Activated T-helper 9 cell treated with anti-CD3 and anti-CD28 coated beads, Interleukin-2, amount 50 U/mL, for 16 hours (primary cell): ENCODE measurements at places on chromosomes 13 and 19.

DNA sequence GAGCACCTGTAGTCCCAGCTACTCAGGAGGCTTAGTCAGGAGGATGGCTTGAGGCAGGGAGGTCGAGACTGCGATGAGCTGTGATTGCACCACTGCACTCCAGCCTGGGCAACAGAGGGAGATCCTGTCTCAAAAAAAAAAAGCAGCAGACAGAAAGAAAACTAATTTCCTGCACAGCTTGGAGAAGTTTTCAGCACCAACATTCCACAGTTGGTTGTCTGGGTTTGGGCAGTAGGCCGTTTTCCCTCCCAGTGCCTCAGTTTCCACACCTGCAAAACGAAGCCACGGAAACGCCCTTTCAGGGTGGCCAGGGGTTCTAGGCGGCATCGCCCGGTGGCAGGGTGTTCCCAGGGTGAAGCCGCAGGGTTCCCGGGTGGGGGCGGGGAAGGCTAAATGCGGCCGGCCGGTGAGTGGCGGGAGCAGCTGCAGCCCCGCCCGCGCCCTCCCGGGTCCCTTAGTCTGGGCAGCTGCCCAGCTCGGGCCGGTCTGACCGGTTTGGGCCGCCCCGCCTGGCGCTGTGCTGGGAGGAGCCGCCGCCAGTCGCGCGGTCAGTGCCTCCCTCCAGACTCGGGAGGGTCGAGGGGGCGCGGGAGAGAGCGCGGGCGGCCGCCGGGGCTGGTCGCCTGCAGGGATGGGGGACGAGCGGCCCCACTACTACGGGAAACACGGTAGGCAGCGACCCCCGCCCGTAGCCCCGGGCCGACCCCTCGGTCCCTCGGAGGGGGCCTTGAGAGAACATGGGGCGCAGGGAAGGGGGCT lies at the start of gene SLC44A2:
Gene SLC44A2, plus strand, starts transcription at position 551 of the 759 bp plus-strand sequence. Its CDS starts 81 bp downstream, at position 632.
- no peak for DNase-seq

- no peak for DNase-seq
These were observed 107.2 kb downstream of the CACNA1A start for GRCh38 chr19:13398780-13399726.

GRCh38 chr19:55650602-55651230 lies 2.7 kb downstream of the CCDC106 start:
- no peak for DNase-seq

- no peak for DNase-seq
These were observed 50.0 kb upstream of the WDFY2 start for GRCh38 chr13:51534041-51534817.

DNA sequence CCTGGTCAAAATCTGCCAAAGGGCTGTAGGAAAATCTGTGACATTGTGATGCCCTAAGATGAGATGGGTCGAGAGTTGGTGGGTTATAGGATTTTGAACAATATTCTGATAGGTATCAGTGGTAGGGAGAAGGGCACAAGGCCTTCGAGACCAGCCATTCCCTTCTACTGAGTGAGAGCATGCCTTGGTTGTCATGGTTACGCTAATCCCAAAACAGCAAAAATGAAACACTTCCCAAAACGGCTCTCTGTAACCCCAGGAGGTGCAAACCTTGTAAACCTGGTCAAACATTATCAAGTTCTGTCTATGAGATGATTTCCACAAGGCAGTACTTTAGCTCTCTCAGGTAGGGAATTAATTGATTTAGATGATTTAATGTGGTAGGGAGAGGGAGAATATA lies 158.7 kb upstream of the RNF113B start:
- DNase-seq = no peak
